ENCODE measurements at places on chromosomes 6 and 20. TPM values are rescaled to one million over a fixed set of nuclear protein-coding genes. Genes with fewer than 3 reads are reported as not detected.

DNA sequence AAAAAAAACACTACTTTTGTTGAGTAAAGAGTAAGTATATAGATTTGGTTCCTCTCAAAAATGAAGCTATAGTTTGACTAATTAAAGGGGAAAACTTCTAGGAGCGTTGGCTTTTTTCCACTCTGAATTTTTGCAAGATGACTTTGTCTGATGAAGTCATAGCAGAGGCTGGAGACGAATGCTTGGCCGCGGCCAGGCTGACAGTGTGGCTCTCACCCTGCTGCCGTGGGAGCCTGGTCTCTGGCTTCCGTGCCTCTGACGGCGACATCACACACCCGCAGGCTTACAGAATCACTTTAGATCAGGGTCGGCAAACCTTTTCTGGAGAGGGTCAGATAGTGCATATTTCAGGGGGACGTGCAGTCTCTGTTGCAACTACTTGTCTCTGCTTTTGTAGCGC lies 145.0 kb downstream of the PHACTR3 start:
- no peak for DNase-seq

- DNase-seq = no peak
These were observed 50.9 kb downstream of the SNRNP48 start for GRCh38 chr6:7640607-7641577.

DNA sequence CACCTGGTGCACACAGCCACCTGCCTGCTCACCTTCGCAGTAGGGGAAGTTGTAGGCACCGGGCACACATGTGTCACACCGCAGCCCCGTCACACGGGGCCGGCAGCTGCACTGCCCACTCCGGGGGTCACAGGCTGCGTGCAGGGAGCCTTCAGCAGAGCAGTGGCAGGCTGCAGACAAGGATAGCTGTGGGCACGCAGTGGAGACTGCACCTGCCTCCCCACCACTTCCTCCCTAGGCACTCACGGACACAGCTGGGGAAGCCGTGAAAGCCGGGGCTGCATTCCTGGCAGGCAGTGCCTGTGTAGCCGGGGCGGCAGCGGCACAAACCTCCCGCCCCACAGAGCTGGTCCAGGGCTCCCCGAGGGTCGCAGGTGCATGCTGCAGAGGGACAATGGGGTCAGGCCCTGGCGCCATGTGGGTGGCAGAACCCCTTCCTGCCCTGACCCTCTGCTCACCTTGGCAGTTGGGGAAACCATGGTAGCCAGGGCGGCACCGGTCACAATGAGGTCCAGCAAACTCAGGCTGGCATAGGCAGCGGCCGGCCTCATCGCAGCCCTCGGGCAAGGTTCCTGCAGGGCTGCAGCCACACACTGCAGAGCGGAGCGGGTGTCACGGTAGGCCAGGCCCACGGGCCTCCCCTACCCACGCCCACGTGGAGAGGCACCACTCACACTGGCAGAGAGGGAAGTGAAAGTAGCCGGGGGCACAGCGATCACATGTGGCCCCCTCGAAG lies 29.4 kb downstream of the LAMA5 start:
- no peak for DNase-seq

- DNase-seq = no peak
These were observed 101.1 kb downstream of the SMLR1 start for GRCh38 chr6:130928158-130928912.

Gene LTB
- 6.2 TPM for total RNA-seq

Gene FANCE
- total RNA-seq = 10.4 TPM

Gene SUMO4
- 2.5 TPM for total RNA-seq
